ENCODE measurements at places on chromosomes 2 and 18. TPM values are rescaled to one million over a fixed set of nuclear protein-coding genes. Genes with fewer than 3 reads are reported as not detected.

Gene RAB17
- total RNA-seq, result 0.23 TPM

Gene BOLL
- not detected for total RNA-seq

Gene MROH2A
- 0.26 TPM for total RNA-seq

Gene GALNT3
- total RNA-seq, result not detected

Gene RTN4
- total RNA-seq, result 421 TPM

Gene IL36G
- total RNA-seq, result not detected

Gene COL6A3
- total RNA-seq, result 0.37 TPM

Gene IGFBP5
- total RNA-seq, result 0.22 TPM

Gene MEP1B
- not detected for total RNA-seq

Gene LYPD6B
- total RNA-seq, result not detected

Gene NEB
- 0.20 TPM for total RNA-seq

Gene CDH2
- 43.1 TPM for total RNA-seq

Gene GALR1
- not detected for total RNA-seq

Gene ST8SIA3
- not detected for total RNA-seq

Gene GCKR
- total RNA-seq, result 0.36 TPM

Gene IL37
- total RNA-seq, result not detected

Gene ATP6V1B1
- 2.7 TPM for total RNA-seq

Gene IL1R1
- 43.5 TPM for total RNA-seq

Gene REG1B
- not detected for total RNA-seq

Gene INPP5D
- total RNA-seq, result 0.70 TPM

Gene ANKRD29
- 16.2 TPM for total RNA-seq

Gene ANO7
- total RNA-seq, result 1.9 TPM

Gene DLGAP1
- not detected for total RNA-seq

Gene AGXT
- not detected for total RNA-seq

Gene CYP27A1
- total RNA-seq, result 0.14 TPM

Gene ACKR3
- 15.4 TPM for total RNA-seq

Gene ASPRV1
- total RNA-seq, result 0.23 TPM

Gene ZSWIM2
- total RNA-seq, result not detected

Gene CCDC150
- 8.2 TPM for total RNA-seq

Gene CAPN14
- 0.03 TPM for total RNA-seq

Gene PCARE
- total RNA-seq, result not detected

Gene ARHGEF33
- 0.02 TPM for total RNA-seq

Gene UBR3
- 9.6 TPM for total RNA-seq

Gene AFF3
- not detected for total RNA-seq

Gene CNDP1
- not detected for total RNA-seq
